IMR-90 (cell line): ENCODE measurements at places on chromosomes 1 and 21. TPM values are rescaled to one million over a fixed set of nuclear protein-coding genes. Genes with fewer than 3 reads are reported as not detected.

Gene ITGB2
- not detected in 2 replicates for total RNA-seq

DNA sequence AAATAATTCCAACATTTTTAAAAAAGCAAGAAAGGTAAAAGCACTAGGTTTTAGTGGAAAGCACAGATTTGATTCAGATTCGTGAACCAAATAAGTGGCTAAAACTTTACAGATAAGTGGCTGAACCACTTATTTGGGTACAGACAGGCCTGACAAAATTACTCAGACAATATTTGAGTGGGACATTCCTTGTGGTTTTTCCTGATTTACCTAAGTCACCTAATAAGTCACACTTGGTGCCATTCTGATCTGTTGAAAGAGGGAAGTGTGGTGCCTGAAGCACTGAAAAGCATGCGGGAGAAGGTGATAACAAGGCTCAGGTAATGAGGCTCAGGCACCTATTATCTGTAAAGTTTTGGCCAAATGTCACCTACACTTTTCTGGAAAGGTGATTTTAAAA is 81.6 kb upstream of the CD55 start:
- no peak for DNase-seq

GRCh38 chr1:109243221-109243620 is 6.1 kb upstream of the CELSR2 start:
- DNase-seq, result no peak

GRCh38 chr1:110056776-110057175 is 13.7 kb downstream of the ALX3 start:
- DNase-seq, result peak; percentile 73

DNA sequence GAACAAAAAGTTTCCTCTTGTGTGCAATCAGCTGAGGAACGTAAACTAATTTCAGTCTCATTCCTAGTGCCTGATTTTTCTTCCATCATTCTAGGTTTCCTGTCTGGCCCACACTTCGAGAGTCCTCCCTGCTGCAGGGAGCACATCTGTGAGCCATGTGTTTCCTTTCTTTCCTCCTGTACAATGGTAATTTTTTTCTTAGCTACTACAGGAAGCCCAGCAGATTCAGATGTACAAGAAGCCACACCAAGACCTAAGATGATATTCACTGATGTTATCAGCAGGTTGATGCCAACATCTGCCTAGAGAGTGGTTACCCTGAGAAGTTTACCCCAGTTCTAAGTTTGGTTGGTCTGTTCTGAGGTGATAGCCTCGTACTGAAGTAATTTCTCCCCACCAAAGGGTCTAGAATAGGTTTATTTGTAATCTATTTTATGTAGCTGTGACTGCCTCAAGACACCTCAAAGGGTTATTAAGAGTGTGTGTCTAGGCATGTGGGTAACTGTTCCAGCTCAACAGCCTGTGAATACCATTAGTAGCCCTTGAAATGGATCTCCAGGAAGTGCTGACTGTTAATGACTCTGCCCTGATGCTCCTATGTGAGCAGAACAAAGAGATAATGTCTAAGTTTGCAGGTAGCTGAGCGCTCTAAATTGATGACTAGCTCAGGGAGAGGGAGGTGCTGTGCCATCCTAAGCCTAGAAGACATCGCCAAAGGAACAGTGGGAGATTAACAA is 31.7 kb upstream of the CLDN14 start:
- DNase-seq, result peak; percentile 11
